ENCODE measurements at places on chromosomes 4 and X.

DNA sequence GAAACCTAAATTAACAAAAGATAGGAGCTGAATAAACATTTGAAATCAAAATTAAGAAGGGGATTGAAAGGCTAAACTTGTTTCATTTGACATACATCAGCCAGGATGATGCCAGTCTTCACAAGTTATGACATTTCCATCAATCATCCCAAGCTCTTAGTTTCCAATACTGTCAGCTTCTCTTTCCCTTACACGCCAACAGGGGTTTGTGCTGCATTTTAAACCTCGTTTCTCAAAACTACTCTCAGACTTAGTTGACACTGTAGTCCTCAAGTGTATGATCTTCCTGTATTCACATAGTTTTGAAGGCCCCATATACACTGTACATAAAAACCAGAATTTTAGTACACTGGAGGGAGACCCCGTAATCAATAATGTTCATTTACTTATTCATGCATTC is 840 bp upstream of the P2RY10 start:
- no peak for DNase-seq

GRCh38 chr4:167222099-167222498 is 12.2 kb downstream of the SPOCK3 start:
- no peak for DNase-seq

- DNase-seq: no peak
Measured at GRCh38 chr4:83115656-83116285, 1.2 kb upstream of the PLAC8 start.

GRCh38 chr4:160562661-160563060 is 1459.8 kb downstream of the RAPGEF2 start:
- DNase-seq: no peak

DNA sequence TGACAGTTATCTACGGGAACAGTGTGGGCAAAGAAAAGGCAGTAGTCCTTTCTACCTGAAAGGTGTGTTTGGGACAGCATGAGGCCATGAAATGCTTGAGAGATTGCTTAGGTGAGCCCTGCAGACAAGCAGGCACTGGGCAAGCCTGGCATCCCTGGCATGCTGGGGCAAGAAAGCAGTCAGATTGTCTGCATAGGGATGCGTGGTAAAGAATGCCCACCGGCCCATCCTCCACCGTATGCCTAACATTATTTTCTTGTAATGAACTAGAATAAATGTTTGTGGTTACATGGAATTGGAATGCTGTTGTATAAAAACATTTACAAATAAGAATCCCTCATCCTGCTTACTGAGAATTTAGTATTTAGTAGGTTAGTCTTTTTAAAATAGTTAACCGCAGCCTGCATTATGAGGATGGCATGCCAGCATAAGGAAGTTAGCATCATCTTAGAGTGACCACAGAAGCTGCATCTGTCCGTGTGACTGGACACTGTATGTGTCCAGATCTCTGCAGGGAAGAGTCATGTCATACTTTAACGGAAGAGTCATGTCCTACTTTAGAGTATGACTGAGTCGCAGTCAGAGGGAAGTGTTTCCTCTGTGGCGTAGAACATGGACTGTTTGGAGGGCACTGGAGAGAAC is 18.9 kb downstream of the ZBTB49 start:
- DNase-seq: peak; percentile 10

GRCh38 chr4:98098764-98099163 is 44.5 kb downstream of the STPG2 start:
- DNase-seq: no peak

- DNase-seq: peak; percentile 41
Measured at GRCh38 chr4:177485528-177485927, 43.3 kb upstream of the AGA start.

DNA sequence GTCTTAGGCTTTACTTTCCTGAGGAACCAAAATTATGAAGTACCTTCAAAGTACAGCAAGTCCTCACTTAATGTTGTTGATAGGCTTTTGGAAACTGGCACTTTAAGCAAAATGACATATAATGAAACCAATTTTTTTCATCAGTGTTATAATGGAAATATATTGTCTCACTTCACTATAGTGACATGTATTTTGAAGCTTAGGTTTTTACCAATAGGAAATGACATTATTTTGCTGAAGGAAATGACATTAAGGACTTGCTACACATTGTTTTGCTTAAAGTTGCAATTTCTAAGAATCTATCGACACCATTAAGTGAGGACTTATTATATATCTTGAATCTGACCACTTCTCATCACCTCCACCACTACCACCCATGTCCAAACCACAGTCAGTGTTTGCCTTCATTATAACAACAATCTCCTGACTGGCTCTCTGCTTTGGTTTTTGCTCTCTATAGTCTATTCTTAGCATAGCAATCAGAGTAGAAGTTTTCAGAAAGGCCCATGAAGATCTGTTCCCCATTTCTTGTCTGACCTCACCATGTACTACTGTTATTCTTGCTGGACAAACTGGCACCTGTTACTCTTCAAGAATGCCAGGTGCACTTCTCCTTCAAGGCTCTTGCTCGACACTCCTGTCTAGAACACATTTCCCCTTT is 311.2 kb downstream of the BMPR1B start:
- no peak for DNase-seq

GRCh38 chrX:24902806-24903205 is 113.0 kb downstream of the ARX start:
- DNase-seq: peak; percentile 2

DNA sequence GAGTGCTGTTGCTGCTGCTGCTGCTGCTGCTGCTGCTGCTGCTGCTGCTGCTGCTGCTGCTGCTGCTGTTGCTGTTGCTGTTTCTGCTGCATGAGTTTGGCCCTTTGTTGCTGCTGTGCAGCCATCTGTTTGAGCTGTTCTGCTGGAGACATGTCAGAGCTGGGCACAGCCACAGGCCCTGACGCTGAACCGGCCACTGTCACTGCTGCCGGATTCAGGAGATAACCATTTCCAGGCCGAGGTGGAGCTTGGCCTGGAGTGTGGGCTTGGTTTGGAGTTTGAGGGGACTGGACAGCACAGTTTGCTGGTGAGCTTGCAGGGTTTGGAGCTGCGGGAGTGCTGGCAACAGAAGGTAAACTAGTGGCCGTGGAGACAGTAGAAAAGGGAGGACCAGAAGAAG is 224.3 kb downstream of the MGST2 start:
- DNase-seq: no peak

DNA sequence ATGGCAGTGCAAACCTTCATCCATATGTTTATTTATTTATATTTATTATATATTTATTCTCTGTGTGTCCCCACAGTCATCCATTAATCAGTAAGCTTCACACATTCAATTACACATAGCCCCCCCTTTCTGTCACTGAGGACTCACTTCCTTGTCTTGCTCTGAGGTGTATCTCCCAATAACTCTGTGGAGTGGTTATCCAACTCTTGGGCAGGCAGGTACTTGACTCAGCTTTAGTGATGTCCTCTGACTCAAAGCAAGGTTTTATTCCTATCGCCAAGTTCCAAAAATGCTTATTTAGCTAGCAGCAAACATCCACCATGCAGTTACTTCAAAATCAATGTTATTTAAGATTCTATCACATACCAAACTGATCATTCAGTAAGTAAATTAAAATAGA is 25.2 kb upstream of the NDP start:
- DNase-seq: no peak

All from stromal cell of bone marrow (primary cell).